Ascending aorta (tissue), 2 donors: ENCODE measurements at places on chromosomes 6 and 20. TPM values are rescaled to one million over a fixed set of nuclear protein-coding genes. Genes with fewer than 3 reads are reported as not detected.

GRCh38 chr6:11645016-11645415 is 107.5 kb downstream of the TMEM170B start:
- H3K4me3 ChIP-seq, result no peak overlapping the region
- peaks cover 24% of the 10 kb centered on the region for H3K4me1 ChIP-seq
- DNase-seq, result no peak
- no peaks in the 10 kb centered on the region for H3K36me3 ChIP-seq
- H3K27ac ChIP-seq, result no peak overlapping the region
- H3K27me3 ChIP-seq, result no peaks in the 10 kb centered on the region

DNA sequence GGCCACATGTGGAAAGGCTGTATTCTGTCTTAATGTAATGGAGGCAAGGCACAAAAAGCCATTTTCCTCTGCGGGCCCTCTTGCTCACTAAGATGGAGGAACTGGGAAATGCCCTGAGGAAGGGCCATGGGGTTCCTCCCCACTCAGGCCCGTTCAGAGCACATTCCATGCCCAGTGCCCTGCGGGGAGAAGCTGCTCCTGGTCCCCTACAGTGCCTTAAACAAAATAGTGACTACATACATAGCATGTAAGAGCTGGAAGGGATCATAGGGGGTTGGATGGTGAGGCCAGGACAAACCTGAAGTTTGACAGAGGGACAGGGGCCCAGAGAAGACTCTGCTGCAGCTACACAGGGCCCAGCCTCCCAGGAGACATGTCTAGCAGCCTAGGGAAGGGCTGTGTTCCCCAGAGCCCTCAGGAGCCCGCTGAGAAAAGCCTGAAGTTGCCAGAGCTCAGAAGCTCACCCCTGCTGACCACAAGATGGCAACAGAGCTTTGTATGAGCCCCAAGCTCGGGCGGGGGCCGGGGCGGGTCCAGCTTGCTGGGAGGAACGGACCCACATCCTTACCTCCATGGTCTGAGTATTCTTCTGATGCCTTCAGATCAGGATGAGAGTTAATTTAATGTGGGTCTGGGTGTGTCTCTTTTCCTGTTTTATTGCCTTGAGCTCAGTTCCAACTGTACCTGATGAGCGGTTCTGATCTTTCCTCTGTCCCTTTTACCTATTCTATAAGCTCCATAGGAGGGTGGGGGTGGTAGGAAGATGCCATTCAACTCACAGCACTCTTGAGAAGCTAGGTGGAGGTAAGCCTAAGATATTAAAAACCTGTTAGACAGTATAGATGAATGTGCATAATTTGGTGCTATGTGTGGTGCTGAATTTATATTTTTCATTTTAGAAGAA is 242.9 kb downstream of the CDC5L start:
- H3K36me3 ChIP-seq, result no peaks in the 10 kb centered on the region
- no peaks in the 10 kb centered on the region for H3K4me1 ChIP-seq
- no peak overlapping the region for H3K4me3 ChIP-seq
- H3K27ac ChIP-seq, result no peak overlapping the region
- DNase-seq, result no peak

DNA sequence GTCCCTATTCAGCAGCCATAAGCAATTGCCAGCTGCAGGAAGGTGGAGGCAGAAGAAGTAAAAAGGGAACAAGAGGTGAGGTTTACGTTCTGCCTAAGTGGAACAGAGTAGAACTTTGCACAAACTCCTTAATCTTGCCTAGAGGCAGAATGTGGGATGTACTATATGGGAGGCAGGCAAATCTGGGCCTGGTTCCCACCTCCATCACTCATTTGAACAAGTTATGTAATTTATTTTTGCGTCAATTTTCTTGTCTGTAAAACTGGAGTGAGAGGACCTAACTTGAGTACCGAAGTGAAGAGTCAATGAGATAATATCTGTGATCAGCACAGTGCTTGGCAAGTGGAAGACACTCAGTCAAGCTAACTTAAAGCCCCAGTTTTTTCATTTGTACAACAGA is 2.0 kb upstream of the TPBG start:
- H3K4me1 ChIP-seq, result peaks cover 4% of the 10 kb centered on the region
- H3K4me3 ChIP-seq, result no peak overlapping the region
- H3K27ac ChIP-seq, result no peak overlapping the region
- DNase-seq, result no peak
- no peaks in the 10 kb centered on the region for H3K27me3 ChIP-seq

DNA sequence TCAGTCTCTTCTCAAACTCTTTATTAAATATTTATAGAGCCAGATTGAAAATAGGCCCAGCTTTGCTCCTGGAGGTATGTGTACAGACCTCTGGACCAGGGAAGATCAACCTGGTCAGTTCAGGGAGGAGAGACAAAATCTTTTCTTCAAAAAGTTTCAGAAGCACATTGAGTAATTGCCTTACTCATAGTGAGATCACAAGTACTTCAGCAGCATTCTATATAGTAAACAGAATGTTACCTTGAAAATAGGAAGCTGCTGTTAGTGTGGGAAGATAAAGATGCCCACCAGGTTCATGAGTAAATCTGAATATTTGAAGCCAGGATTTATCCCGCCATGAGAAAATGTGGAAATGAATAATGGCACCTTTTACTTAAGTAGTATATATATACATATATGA is 665.9 kb upstream of the CITED2 start:
- DNase-seq, result no peak
- H3K4me1 ChIP-seq, result no peaks in the 10 kb centered on the region
- no peak overlapping the region for H3K27ac ChIP-seq
- no peak overlapping the region for H3K4me3 ChIP-seq

DNA sequence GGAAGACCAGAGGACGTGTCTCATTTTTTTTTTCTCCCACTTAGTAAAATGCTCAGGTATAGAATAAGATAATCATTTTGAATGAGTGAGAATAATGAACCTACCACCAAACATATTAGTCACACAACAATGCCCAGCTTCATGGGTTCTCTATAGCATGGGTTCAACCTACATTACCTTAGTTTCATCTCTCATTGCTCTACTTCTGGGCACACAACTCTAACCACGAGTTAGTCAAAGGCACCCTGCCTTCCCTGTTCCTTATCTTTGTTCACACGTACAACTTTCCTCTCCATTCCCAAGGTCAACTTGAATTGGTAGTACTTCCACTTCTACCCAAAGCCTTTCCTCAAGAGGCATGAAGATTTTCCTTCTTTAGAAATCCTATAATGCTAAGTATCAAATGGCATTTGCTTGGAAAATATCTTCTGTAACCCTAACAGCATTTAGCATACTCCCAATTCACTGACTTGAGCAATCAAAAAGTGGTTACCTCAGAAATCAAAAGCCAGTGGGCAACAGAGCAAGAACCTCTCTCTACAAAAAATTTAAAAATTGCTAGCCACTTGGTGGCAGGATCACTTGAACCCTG is 20.9 kb downstream of the DEK start:
- no peak for DNase-seq
- H3K4me1 ChIP-seq, result no peaks in the 10 kb centered on the region
- peaks cover 52% of the 10 kb centered on the region for H3K36me3 ChIP-seq
- H3K4me3 ChIP-seq, result no peak overlapping the region

- no peaks in the 10 kb centered on the region for H3K27me3 ChIP-seq
- no peaks in the 10 kb centered on the region for H3K36me3 ChIP-seq
- H3K27ac ChIP-seq, result no peak overlapping the region
- H3K4me1 ChIP-seq, result no peaks in the 10 kb centered on the region
Observed at GRCh38 chr6:38270367-38270766, 369.4 kb downstream of the BTBD9 start.

- DNase-seq, result no peak
- no peak overlapping the region for H3K27ac ChIP-seq
- no peak overlapping the region for H3K4me3 ChIP-seq
- no peaks in the 10 kb centered on the region for H3K36me3 ChIP-seq
Observed at GRCh38 chr6:131781687-131782086, 26.1 kb upstream of the ENPP1 start.

DNA sequence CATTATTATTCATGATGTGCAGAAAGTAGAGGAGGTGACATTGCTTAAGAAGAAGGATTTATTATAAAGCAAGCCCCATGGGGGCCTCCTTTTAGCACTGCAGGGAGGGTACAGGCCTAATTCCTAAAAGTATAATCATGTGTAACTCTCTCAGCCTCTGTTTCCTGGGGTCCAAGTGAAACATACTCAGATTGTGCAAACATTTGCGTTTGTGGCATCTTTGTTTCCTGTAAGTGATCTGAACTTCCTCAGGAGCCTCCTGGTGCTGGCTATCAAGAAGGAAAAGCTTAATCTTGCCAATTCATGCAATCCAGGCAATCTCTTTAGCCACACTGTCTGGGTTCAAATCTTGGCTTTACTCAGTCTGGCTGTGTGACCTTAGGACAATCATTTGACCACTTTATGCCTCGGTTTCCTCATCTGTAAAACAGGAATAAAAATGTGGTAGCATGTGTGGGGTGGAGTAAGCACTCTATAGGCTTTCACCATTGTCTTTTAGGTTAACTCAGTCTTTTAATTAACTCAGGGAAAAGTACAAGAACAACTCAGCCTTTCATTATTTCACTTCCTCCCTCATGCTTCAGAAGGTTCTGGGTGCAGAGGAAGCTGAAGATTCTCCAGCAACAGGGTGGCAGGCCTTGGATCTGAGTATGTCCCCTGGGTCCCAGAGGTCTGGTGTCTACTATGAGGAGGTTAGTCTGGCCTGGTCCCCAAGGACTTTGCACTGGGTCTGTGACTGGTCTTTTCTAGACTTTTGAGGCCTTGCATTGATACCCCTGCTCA is 831 bp upstream of the SIRPB2 start:
- H3K36me3 ChIP-seq, result no peaks in the 10 kb centered on the region
- H3K27ac ChIP-seq, result peak overlapping the region; percentile 32
- no peak for DNase-seq
- H3K4me3 ChIP-seq, result no peak overlapping the region
- no peaks in the 10 kb centered on the region for H3K27me3 ChIP-seq
- H3K4me1 ChIP-seq, result no peaks in the 10 kb centered on the region

GRCh38 chr6:112330071-112330878 is 16.9 kb upstream of the RFPL4B start:
- no peaks in the 10 kb centered on the region for H3K36me3 ChIP-seq
- no peaks in the 10 kb centered on the region for H3K27me3 ChIP-seq
- DNase-seq, result no peak
- no peak overlapping the region for H3K4me3 ChIP-seq

DNA sequence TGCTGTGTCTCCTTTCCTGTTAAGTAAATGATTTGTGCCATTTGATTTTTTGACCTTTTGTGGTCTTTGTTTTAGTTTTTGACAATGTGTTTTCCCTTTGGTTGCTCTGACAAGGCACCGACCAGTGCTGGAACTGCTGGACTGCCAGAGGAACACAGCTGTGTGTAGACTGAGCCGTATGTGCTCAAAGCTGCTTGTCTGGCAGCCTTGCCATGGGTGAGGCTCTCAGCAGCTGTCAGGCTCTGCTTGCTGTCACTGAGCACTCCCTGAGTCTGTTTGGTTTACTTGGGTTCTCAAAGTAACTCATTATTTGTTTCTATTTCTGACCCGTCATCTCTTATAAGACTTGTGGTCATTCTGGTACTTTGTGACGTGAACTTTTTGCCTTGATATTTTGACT is 15.1 kb upstream of the SNRPB start:
- H3K27ac ChIP-seq, result no peak overlapping the region
- H3K4me3 ChIP-seq, result no peak overlapping the region
- DNase-seq, result no peak
- H3K27me3 ChIP-seq, result no peaks in the 10 kb centered on the region

DNA sequence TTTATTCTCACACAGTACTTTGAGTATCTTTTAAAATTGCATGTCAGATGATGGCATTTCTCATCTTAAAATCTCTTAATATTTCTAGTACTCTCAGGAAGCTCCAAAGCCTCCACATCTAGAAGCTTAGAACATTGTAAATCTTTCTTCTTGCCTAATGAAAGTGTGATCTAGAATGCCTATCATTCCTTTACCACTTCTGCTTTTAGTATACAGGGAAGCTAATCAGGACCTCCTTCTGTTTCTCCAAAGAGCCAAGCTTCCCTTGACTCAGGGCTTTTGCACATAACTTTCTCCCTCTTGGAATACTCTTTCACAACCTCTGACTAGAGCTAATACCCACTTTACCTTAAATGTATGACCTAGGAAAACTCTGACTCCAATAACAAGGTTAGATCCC is 7.5 kb upstream of the ELOVL4 start:
- no peak for DNase-seq
- no peak overlapping the region for H3K27ac ChIP-seq
- H3K4me3 ChIP-seq, result no peak overlapping the region
- H3K4me1 ChIP-seq, result no peaks in the 10 kb centered on the region
- H3K27me3 ChIP-seq, result no peaks in the 10 kb centered on the region

DNA sequence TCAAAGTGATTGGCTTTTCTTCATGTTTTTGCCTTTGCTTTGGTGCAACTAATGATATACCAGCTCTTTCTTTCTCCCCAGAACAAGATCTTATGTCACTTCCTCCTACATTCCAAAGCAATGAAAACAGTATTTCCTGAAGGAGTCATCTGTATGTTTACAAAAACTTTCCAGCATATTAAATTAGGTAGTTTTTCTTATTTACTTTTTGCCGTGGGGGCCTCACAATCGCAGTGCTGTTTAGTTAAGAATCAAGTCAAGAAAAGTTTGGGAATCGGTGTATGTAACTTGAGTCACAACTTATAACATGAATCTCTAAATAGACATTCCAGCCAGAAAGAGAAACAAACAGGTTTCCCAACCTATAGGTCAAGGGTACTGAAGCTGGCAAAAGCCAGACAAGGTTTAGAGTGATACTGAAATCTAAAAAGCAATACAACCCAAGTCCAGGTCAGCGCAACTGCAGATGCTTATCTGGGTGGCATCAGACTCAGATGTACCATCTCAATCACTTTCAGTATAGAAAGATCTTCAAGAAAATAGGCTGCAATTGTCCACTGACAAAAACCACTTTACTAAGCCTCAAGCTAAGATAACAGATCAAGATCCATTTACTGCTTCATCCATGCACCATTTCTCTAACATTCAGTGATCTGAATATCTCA is 63.6 kb downstream of the IPCEF1 start:
- H3K4me3 ChIP-seq, result no peak overlapping the region
- no peaks in the 10 kb centered on the region for H3K27me3 ChIP-seq
- DNase-seq, result no peak
- H3K36me3 ChIP-seq, result no peaks in the 10 kb centered on the region
- H3K4me1 ChIP-seq, result peaks cover 6% of the 10 kb centered on the region

GRCh38 chr20:19889011-19889953 is 127.9 kb upstream of the NAA20 start:
- peak overlapping the region; percentile 54 for H3K4me3 ChIP-seq
- H3K27me3 ChIP-seq, result no peaks in the 10 kb centered on the region
- peak overlapping the region; percentile 87 for H3K27ac ChIP-seq
- peaks cover 5% of the 10 kb centered on the region for H3K36me3 ChIP-seq

GRCh38 chr6:63882208-63882607 is 246.6 kb downstream of the PHF3 start:
- H3K27ac ChIP-seq, result no peak overlapping the region
- H3K4me3 ChIP-seq, result no peak overlapping the region
- DNase-seq, result no peak
- H3K36me3 ChIP-seq, result no peaks in the 10 kb centered on the region
- H3K4me1 ChIP-seq, result no peaks in the 10 kb centered on the region
- no peaks in the 10 kb centered on the region for H3K27me3 ChIP-seq

PARD6B gene
- total RNA-seq, result 1.2 TPM

SOD2 gene
- 205 TPM for total RNA-seq

TEAD3 gene
- total RNA-seq, result 19.8 TPM
